AG04450 (cell line): ENCODE measurements at places on chromosomes 7 and 10.

DNA sequence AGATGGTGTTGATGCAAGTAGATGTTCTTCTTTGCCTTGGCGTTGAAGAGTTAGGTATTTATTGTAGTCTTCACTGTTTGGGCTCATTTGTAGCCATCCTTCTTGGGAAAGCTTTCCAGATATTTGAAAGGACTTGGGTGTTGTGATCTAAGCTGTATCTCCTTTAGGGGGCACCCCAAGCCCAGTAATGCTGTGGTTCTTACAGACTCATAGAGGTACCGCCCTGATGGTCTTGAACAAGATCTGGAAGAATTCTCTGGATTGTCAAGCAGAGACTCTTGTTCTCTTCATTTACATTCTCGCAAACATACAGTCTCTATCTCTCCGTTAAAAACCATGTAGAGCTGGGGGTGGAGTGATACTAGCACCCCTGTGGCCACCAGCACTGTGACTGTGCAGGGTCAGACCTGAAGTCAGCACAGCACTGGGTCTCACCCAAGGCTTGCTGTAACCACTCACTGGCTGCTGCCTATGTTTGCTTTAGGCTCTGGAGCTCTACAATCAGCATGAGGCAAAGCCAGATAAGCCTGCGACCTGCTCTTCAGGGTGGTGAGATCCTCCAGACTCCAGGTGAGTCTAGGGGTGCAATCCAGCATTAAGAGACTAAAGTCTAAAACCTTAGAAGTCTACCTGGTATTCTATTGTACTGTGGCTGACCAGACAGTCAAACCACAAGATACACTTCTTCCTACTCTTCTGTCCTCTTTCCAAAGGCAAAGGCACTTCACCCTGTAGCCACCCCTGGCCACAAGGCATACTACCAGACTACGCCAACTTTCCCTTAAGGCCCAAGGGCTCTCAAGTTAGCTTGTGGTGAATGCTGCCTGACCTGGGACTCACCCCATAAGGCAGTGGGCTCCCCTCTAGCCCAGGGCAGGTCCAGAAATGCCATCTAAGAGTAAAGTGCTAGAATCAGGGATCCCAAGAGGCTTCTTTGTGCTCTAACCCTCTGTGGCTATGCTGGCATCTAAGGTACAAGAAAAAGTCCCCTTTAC, 209.7 kb upstream of the TMEM196 start:
- DNase-seq = peak; percentile 48

DNA sequence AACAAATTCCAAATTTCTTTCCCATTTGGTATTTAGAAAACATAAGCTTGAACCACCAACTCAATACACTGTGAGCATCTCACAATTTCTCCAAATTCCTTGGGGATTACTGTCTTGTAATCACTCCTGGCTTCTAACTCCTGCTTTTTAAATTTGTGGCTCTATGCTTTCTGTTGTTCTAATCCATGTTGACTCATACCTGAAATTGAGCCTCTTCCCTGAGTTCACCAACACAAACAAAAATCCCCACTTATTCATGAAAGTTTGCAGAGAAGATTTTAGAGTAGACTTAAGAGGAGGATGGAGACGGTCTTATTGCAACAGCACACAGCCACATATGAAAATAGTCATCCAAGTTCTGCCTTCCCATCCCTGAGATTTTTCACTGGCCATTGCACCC, 252.5 kb downstream of the PTEN start:
- DNase-seq = peak; percentile 74

DNA sequence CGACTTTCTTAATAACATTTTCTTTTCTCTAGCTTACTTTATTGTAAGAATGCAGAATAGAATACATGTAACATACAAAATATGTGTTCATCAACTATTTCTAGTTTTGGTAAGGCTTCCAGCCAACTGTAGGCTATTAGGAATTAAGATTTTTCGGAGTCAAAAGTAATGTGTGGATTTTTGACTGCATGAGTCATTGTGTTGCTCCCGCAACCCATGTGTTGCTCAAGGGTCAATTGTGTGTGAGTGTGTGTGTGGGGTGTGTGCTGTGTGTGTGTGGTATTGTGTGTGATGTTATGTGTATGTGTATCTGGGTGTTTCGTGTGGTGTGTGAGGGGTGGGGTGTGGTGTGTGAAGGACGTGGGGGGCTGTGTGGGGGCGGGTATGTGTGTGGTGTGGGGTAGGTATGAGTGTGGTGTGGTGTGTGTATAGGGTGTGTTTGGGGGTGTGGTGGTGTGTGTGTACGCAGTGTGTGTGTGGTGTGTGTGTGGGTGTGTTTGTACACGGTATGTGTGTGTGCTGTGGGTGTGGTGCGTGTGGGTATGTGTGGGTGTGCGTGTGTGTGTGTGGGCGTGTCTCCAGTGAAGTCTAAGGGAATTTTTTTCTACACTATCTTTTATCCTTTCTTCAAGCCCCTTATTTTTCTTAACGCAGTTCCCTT, 60.5 kb downstream of the RSU1 start:
- peak; percentile 30 for DNase-seq

- DNase-seq = no peak
Observed at GRCh38 chr10:21318540-21319167, 206.8 kb downstream of the SKIDA1 start.
